ENCODE measurements at places on chromosomes 1 and 21. TPM values are rescaled to one million over a fixed set of nuclear protein-coding genes. Genes with fewer than 3 reads are reported as not detected.

The PLPPR4 gene
- total RNA-seq, result not detected

The FAM131C gene
- total RNA-seq, result 0.20 TPM

GRCh38 chr21:21968810-21969209 lies 970.6 kb downstream of the NCAM2 start:
- DNase-seq, result no peak

GRCh38 chr1:46003315-46003714 lies 129.1 kb downstream of the PIK3R3 start:
- DNase-seq, result no peak

DNA sequence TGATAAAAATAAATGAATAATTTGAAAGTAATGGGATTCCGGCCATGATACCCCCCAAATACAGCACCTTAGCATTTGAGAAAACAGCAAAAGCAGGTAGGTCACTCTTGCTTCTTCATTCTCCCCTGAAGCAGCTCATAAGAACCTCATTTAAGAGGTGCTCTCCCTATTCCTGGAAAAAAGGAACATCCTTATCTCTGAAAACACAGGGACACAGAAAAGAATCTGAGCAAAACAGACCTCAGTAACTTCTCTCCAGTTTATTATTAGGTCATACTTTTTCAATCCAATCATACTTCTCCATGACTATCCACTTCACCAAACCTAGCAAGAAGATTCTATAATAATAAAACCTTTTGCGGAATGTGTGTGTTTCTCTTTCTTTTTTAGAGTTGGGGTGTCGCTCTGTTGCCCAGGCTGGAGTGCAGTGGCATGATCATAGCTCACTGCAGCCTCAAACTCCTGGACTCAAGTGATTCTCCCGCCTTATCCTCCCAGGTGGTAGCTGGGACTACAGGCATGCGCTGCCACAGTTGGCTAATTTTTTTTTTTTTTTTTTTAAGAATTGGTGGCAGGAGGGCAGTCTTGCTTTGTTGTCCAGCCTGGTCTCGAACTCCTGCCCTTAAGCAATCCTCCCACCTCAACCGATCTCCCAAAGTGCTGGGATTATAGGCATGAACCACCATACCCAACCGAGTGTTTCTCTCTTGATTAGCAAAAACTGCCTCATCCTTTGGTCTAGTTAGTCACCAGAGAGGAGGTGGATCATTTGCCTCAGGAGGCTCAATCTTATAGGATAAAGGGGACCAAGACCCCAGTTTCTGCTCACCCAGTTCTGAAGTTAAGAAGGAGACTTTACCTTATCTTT lies 10.6 kb upstream of the TRIM33 start:
- DNase-seq, result no peak

The LRRC42 gene
- 23.1 TPM for total RNA-seq

The MOV10 gene
- total RNA-seq, result 18.6 TPM

The OR2W3 gene
- total RNA-seq, result not detected

DNA sequence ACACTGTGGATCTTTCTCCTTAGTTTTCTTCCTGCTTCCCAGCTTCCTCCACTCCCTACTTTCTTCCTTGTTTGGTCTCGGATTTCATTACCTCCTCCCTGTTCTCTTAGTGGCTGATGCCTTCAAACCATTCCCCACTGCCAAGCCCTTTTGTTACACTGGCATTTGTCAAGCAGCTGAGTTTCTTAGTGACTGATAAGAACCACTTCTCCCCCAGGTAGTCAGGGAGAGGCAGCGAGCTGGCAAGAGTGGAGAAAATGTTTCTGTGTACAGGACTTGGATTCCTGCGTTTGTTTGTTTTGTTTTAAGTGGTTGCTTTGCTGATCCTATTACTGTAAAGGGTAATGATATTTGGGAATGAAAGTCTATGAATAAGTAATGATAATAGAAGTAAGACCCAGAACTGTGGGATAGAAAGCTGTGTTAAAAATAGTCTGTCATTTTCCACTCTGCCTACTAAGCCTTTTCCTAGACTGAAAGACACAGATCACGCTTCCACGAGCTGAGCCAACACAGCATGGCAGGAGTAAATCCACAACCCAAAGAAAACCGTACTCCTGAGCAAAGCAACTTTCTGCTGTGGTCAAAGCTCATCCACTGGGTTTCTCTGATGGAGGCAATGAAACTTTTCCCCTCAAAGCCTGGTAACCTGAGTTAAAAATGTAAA lies 10.1 kb upstream of the SERTAD4 start:
- DNase-seq, result no peak

GRCh38 chr1:42979896-42980800 lies 21.5 kb upstream of the SLC2A1 start:
- no peak for DNase-seq

The C1orf210 gene
- total RNA-seq, result not detected

The IGSF3 gene
- total RNA-seq, result 4.0 TPM

The FMO2 gene
- total RNA-seq, result 0.34 TPM
